ENCODE measurements at places on chromosomes 11 and 22. TPM values are rescaled to one million over a fixed set of nuclear protein-coding genes. Genes with fewer than 3 reads are reported as not detected.

GRCh38 chr11:96008161-96008720 lies 84.3 kb upstream of the MTMR2 start:
- DNase-seq = peak; percentile 85

DNA sequence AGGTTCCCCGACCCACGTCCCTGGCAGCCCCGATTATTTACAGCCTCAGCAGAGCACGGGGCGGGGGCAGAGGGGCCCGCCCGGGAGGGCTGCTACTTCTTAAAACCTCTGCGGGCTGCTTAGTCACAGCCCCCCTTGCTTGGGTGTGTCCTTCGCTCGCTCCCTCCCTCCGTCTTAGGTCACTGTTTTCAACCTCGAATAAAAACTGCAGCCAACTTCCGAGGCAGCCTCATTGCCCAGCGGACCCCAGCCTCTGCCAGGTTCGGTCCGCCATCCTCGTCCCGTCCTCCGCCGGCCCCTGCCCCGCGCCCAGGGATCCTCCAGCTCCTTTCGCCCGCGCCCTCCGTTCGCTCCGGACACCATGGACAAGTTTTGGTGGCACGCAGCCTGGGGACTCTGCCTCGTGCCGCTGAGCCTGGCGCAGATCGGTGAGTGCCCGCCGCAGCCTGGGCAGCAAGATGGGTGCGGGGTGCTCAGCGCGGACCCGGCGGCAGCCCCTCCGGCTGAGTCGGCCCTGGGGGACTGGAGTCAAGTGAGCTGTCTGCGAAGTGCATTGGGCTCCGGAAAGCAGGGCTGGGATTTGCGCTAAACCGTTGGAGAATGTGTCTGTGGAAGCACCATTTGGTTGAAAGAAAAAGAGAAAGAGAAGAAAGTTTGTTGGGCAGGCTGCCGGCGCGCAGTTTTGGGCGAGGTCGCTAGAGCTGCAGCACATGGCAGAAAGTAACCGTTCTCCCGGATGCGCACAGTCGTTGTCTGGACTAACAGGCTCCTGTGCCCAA lies at the start of gene CD44:
CD44 (plus strand) TSS at position 229 of the 779 bp plus-strand sequence; CDS start at position 362, 133 bp downstream.
- DNase-seq = peak; percentile 74

GRCh38 chr11:119626197-119626841 lies 102.7 kb downstream of the NECTIN1 start:
- peak; percentile 16 for DNase-seq

GRCh38 chr11:93591247-93591898 lies 48.2 kb upstream of the SMCO4 start:
- DNase-seq = no peak

- DNase-seq = no peak
Observed at GRCh38 chr11:111461460-111462235, 50.5 kb downstream of the BTG4 start.

DNA sequence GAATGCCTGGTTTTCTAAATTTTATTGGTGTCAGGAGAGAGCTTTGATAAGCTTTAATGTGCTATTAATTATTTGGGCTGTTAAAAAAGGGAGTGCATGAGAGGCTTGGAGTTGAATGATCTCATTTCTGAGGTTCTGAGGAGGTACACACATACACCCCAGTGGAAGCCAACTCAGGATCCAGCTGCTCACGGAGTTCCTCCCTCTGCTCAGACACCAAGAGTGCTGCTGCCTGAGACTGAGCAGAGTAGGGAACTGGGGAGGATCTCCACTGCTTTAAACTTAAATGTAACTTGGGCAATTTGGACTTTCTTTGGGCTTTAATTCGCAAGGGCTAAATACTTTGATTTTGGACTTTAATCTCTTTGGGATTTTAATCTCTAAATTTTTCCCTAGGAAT lies 414.4 kb upstream of the CADM1 start:
- DNase-seq = no peak

- peak; percentile 58 for DNase-seq
Observed at GRCh38 chr22:39349967-39350726, at the start of gene SYNGR1. Gene SYNGR1 (plus strand): TSS chr22:39349991. CDS start chr22:39350011, 20 bp downstream.

GRCh38 chr11:33291004-33291777 lies 34.0 kb downstream of the HIPK3 start:
- DNase-seq = peak; percentile 26

DNA sequence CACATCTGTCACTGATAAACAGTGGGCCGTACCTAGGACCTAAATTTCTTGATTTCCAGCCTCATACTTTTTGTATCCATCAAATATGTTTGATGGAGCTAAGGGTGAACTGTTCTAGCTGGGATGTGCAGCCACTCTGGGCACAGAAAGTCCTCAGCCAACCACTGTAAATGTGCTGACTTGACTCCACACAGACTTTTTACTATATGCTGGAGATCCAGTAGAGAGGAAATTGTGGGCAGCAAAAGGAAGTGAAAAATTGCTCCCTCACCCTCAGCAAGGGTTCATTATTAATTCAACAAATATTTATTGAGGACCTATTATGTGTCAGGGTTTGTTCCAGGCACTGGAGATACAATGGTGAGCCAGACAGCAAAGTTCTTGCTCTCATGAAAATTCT lies 54.2 kb upstream of the AMPD3 start:
- no peak for DNase-seq

DNA sequence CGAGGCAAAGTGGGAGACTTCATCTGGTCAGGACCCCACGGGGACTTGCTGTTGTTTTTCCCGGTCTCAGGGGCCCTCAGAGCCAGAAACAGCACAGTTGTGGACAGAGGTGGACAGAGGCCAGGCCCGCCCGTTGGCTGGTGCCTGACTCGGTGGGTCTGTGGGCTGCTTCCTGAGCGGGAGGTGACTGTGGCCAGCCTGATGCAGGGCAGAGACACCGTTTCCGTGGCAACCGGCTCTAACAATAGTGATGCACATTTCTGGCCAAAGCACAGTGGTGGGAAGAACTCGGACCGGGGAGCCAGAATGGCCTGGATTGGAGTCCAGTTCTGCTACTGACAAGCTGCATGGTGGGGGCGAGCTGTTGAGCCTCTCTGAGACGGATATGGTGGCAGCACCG lies 58.7 kb upstream of the ATXN10 start:
- DNase-seq = no peak

DNA sequence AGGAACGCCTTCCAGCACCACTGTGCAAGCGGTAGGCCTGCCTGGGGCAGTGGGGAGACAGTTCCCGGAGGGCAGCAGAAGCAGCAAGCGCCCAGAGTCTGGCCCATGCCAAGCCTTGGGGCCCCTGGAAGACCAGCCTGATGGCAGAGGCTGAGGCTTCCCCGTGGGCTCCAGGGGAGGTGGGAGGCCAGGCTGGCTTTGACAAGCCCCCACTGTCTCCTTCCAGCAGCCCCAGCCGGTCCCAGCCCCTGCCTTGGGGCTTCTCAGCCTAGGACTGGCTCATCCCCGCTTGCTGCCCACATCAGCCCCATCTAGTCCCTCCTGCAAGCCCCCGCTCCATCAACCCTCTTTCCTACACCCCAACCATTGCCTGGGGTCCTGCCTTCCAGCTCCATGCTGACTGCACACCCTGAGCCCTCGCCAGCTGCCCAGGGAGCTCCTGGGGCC lies 46.7 kb downstream of the IGF2 start:
- DNase-seq = no peak

DNA sequence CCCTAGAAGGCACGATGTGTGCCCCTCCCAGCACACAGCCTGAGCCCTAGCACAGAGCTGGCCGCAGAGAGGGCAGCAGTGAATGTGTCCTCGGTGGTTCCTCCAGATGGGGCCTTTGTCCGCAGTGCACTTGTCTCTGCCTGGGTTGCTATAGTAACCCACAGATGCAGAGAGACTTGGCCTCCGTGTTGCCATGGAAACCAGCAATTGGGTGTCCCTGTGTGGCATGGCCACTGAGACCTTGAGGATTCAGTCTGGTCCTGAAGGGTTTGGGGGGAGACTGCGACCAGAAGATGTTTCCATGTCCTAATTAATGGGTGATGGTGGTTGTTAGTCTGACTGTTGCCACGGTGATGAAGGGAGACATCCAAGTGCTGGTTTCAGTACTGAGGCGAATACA lies 42.6 kb upstream of the TUB start:
- no peak for DNase-seq

DNA sequence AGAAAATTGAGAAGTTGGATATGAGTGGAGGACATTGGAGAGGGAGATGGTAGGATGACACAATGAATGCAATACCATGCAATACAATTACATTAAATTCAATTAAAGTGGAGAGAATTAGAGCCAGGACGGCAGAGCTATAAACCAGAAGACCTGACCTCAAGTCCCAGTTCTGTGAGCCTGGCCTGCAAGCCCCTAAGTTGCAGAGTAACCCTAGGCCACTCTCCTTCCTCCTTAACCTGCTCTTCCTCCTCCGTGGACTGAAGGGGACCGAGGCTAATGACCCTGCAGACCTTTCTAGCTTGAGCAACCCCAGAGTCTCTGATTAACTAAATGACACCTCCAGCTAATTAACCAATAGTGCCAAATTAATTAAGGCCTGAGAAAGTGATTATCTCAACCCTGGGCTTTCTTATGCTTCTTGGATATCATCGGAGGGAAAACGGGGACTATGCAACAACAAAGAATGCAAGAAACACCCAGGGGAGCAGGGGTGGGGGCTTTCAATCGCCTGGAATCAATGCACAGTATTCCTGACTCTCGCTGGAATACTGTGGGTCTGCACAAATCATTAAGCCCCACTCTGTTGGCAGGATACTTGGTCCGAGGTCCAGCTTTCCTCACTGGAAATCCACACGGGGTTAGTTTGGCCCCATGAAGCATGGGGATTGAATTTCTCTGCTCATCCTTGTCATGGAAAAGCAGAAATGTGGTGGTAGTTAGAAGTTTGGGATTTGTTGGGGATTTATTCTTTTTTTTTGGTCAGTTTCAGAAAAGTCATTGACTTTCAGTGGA lies 548.3 kb downstream of the MN1 start:
- no peak for DNase-seq

DNA sequence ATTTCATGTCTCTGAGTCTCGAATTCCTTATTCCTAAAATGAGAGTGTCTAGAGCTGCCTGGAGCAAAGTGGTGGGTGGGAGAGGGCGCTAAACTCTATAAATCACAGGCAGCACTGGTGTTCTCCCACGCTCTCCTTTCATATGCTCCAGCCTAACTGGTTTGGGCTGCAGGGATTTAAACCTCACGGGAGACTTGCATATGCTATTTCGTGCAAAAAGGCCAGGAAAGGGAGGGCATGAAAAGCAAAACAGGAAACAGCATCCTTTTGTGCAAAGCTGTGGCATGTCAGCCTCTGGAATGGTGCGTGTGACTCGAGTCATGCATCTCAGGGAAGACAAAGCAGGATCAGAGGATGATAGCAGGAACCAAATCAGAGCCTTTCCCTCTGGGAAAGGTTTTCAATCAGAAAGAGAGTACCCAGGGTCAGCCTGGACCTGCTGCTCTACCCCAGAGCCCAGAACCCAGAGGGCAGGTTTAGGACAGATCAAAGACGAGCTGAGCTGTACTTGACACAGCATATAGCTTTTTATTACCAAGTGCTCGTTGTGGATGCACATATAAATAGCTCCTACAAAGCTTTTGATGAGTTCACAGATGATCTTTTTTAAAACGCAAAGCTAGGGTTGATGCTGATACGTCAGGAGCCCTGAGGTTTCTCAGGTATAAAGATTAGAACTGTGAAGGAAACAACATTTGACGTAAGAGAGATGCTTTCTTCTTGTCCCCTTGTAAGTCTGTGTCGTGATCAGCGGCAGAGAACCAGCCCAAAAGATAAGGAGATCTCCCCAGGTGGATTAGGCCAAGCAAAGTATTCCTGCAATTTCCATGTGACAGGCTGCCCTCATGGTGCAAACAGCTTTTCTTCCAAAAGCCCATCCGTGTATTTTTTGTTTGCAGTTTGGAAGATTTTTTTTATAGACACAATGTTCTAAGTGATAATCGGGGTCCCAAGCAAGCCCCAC lies 46.2 kb upstream of the YWHAH start:
- DNase-seq = peak; percentile 13

- no peak for DNase-seq
Observed at GRCh38 chr22:25602916-25603315, 38.4 kb downstream of the GRK3 start.

GRCh38 chr22:48941903-48942575 lies 885.6 kb downstream of the BRD1 start:
- no peak for DNase-seq

GRCh38 chr11:10601837-10602236 lies 33.4 kb upstream of the LYVE1 start:
- DNase-seq = no peak

GRCh38 chr11:17642370-17642769 lies 77.0 kb upstream of the MYOD1 start:
- DNase-seq = no peak

DNA sequence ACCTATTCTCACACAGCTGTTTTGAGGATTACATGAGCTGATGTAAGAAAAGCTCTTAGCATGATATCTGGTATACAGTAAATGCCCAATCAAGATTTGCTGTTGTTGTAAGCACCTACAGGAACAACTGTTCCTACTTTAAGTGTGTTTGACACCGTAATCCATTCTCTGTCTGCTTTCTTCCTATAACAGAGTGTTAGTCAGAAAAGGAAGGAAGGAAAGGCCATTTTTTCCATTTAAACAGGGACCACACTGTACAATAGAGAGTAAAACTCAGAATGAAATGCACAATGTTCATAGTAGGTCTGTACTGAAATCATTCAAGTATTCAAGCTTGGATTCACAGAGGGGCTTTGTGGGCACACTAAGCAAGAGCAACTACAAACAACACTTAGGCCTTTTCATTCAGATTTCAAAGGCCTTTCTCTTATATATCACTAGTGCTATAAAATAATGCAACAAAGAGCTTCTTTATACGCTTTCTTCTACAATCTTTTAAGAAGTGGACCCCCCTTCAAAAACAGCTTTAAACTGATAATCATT lies 21.5 kb downstream of the MTCH2 start:
- no peak for DNase-seq

DNA sequence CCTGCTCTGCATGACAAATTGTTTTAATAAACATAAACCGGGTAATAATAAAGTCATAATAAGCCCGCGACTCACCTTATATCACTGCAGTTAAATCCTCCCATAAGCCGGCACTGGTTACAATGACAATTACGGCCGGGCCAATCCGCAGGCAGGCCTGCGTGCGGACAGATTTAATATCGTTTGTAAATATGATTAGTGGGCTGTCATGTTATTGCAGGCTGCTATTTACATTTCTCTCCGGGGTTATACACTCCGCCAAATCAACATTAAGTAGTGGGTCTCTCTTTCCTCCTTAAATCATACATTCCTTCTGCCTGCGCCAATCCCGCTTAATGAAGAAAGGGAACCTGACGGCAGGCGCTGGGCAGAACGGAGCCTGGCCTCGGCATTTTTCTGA lies 51.8 kb upstream of the LMO1 start:
- peak; percentile 11 for DNase-seq

GRCh38 chr22:48185071-48186055 lies 1422.9 kb downstream of the TBC1D22A start:
- peak; percentile 2 for DNase-seq

GRCh38 chr11:117099696-117100095 lies 1.5 kb upstream of the SIK3 start:
- DNase-seq = peak; percentile 75

Gene OR51D1
- not detected for total RNA-seq

Gene TRIM3
- 28.4 TPM for total RNA-seq

Gene TESMIN
- total RNA-seq = 6.7 TPM

Gene ART5
- total RNA-seq = 1.7 TPM

Gene PNPLA5
- total RNA-seq = not detected

Gene TRIM51
- not detected for total RNA-seq

Gene SCN3B
- total RNA-seq = 2.7 TPM

Gene GAL3ST1
- 4.0 TPM for total RNA-seq

Gene CCDC116
- total RNA-seq = 0.74 TPM

Gene BIRC3
- total RNA-seq = 44.5 TPM

Gene IL18
- 24.5 TPM for total RNA-seq

Gene LRRC55
- 2.9 TPM for total RNA-seq

Gene RCOR2
- total RNA-seq = 1.6 TPM
